ENCODE measurements at places on chromosomes 7 and 10.

DNA sequence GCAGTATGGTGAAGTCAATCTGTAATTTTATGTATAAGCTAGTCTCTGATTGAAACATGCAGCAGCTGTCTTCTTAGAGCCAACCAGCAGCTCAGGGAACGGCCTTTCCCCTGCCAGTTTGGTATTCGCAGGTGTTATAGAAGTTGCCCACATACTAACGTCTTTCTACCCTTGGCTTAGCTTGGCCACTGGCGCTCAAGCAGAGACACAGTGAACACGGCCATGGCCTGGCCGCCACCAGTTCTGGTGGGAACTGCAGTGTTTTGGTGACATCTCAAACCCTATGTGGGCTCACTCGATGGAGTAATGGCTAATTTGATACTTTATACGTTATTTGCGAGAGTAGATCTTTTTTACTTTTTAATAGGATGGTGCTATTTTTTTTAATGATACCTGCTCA, 17.1 kb downstream of the EIF4H start:
- no peak for DNase-seq

DNA sequence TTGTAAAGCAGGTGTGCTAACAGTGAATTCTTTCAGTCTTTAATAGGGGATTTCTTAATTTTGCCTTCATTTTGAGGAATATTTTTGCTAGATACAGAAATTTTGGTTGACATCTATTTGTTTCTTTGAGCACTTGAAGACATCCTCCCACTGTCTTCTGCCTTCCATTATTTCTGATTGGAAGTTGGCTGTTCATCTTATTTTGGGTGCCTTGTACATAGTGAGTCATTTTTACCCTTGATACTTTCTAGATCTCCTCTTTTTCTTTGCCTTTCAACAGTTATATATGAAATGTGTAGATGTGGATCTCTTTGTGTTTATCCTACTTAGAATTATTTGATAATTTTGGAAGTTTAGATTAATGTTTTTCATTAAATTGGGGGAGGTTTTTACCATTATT, 631.0 kb downstream of the AUTS2 start:
- DNase-seq, result no peak

DNA sequence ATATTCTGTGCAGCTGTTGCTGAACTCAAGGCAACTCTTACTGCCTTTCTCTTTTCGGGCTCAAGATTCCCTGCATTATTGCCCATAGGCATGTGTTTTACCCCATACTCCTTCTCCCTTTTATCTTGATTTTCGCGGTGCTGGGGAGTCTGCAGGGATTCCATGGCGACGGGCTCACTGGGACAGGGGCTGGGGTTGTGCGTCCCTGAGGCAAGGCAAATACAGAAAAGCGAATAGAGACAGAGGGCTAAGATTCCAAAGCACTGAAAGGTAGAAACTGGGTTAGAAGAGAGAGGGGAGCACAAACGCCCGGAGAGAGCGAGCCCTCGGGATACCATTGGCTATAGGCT, 519 bp upstream of the RPP38 start:
- no peak for DNase-seq

DNA sequence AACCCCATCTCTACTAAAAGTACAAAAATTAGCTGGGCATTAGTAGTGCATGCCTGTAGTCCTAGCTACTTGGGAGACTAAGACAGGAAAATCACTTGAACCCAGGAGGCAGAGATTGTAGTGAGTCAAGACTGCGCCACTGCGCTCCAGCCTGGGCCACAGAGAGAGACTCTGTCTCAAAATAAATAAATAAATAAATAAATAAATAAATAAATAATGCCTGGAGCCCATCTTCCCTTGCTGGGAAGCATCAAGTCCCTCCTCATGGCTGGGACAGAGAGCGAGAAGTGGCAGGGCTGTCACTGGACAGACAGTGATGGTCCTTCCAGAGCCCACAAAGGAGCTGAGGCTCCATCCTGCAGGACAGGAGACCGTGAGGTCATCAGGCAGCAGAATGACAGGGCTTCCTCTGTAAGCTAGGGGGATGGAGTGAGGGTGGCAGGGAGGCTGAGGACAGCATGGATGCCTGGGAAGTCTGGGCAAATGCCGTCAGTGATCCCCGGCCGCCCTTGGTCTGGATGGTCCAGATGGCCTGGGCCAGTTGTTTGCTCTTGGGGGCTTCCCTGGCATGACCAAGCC, 36.4 kb upstream of the ELN start:
- DNase-seq, result no peak

DNA sequence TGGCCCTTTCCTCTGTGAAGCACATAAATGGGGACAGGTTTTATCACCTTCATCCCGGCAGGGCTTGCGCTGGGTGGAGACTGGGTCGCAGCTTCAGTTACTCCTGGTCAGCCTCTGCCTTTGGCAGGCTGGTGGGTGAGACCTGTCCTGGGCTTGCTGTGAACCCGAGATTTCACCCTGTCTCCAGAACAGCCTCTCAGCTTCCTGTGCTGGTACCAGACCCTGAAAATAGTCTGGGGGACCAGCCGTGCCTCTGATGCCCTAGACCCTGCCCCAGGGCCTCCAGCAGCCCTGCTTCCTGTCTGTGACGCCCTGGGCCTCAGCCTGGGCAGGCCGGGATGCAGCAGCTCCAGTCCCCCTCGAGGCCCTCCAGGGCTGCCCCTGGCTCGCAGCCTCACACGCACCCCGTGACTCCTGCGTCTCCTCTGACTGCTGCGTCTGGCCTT, 13.2 kb upstream of the PWWP2B start:
- DNase-seq, result no peak

DNA sequence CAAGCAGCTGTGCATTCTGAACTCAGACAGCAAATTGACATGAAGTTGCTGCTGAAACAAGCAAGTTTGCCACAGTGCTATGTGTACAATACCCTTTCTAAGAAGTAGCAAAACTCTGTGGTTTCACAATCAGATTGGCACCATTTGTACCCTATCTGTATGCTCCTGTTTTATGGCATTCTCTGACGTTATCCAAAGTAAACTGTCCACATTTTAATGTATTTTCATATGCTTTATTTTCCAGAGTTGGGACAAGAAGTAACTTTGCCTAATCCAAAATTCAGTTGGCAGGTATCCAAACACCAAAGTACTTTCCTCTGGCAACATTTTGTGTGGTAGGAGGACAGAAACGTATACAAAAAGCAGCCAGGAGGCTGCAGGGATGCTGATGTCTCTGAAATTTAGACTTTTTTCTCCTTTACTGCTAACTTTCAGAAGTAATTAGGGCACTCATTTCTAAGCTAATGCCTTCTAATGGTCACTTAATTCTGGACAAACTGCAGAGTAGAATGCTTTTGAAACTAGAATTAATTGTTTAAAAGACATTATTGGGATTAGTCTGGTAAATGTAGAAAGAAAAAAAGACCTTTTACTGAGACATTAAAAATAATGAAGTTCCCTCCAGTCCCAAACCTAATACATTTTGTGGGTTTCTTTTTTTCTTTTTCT, 414.7 kb upstream of the NRP1 start:
- DNase-seq, result no peak

GRCh38 chr10:103543617-103544525, 50.4 kb downstream of the NEURL1 start:
- no peak for DNase-seq

- DNase-seq, result peak; percentile 56
Measured at GRCh38 chr7:105015390-105015965, 1.5 kb downstream of the KMT2E start.

DNA sequence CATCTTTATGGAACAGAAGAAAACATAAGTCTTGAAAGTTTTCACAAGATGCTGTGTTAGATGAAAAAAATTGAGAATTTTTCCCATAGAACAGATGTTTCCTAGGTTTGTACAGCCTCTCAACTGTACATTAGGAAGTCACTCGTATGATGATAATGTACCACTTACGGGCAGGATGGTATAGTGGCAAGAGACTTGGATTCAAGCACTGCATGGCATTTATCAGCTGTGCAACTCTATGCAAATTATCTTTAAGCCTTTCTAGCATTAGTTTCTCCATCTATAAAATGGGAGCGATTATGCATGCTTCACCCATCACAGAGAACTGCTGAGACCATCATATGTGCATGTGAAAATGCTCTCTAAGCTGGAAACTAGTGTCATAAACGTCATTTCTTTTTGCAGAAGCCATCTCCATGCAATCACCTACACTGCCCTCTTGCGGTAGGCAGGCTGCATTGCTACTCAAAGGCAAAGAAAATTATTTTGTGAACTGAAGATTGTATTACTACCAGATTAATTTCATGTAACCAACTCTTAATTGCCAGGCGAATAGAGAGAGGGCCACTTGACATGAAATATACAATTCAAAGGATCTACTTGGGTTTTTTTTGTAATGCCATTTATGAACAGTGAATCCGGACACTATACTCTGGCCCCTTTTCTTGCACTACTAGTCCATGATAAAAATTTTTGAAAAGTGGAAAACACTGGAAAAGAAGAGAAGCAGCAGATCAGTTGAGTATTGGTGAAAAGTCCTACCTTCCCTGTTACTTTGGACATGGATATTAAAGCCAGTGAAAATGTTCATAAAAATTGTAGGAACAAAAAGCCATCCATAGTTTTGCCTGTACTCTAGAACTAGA, 102.3 kb downstream of the JAZF1 start:
- peak; percentile 61 for DNase-seq

- no peak for DNase-seq
Measured at GRCh38 chr10:65033957-65034356, 1512.8 kb downstream of the REEP3 start.

DNA sequence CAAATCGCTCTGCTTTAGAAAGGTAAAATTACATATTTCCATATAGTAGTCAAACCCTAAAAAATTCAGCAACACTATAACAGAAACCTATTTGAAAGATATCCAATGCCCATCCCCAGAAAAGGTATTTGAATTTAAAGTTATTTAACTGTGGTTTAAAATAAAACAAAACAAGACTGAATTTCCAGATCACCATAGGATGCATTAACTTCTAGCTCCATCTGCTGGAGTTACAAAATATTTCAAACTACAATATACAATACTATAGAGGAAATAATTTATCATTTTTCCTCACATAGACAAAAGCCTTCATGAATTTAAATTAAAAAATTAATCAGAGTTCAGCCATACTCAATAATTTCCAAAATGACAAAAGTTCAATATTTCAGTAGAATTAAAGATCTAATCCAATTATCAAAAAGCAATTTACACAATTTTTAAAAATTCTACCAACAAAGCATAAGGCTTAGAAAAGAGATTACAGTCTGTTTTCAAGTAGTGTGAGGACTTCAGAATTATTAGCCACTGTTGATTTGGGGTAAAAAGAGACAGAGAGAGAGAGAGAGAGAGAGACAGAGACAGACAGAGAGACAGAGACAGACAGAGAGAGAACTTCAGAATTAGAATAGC, 75.9 kb downstream of the LMBR1 start:
- peak; percentile 14 for DNase-seq

DNA sequence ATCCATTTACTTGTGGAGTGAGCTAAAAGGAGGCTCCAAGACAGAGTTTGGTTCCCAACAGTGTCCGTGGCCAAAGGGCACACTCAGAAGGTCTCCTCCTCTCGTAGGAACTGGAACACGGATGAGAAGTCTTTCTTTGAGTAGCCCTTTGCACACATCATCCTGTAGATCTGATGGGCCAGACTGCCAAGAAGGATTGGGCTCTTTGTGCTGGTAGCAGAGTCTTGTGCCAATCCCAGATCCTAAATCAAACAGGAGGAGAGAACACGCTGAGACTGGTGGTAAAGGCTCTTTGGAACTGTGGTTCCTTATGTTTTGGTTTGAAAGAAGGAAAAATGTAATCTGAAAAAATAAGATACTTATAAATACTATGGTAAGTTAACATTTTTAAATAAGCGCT, 136.6 kb downstream of the HIBADH start:
- no peak for DNase-seq

DNA sequence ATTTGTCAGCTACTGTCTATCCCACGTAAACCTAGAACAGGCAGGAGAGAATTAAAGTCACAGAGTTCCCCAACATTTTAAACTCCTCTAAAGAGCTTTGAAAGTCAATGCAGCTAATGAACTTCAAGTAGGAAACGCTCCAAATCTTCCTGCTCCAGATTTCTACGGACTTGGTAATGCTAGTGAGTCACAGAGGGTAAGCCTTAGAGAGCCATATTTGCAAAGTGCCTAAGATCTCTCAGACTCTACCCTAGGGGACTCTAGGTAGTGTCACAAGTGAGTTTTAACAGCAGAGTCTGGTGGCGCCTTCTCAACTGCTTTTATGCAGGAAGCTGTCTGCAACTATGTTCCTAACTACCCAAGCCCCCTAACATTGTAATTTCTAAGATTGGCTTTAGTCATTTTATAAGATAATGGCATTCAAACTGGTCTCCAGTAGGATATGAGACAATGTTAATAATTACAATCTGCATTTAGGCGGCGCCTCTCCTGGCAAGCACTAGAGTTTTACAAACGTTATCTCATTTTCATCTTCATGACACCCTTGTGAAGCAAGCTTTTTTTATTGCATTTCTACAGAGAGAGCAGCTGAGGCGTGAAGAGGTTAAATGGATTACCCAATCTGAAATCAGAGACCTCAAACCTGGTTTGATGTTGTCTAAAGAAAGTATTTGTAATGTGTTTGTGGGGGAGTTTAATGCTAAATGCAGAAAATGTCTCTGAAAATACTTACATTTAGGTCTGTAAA, 22.0 kb upstream of the FZD1 start:
- DNase-seq, result no peak

- no peak for DNase-seq
Measured at GRCh38 chr10:26481315-26481692, 43.2 kb downstream of the APBB1IP start.

Measured in RPMI8226 (cell line).